ENCODE measurements at places on chromosomes 3 and 15.

DNA sequence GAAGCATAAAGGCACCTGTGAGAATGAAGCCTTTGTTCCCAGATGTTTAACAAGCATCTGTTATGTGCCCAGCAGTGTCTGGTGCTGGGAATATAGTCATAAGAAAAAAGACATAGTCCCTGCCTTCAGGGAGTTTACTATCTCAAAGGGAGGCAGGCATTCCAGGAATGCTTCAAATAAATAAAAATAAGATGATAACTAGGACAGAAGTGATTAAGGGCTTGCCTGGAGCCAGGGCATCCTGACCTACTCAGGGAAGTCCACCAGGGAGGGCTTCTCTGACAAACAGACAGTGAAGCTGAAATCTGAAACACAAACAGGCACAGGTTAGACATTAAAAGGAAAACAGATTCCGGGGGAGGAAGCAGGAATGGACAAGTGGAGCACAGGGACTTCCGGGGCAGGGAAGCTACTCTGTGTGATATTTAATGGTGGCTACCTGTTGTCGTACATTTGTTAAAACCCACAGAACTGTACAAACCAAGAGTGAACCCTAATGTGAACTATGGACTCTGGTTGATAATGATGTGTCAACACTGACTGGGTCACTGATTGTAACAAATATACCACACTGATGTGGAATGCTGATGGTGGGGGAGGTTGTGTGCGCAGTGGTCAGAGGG lies 53.3 kb downstream of the ITGB5 start:
- no peak for DNase-seq

GRCh38 chr3:4508048-4508981 lies 15.2 kb downstream of the ITPR1 start:
- peak; percentile 49 for DNase-seq

- DNase-seq = no peak
Observed at GRCh38 chr15:47412136-47412535, 305.2 kb upstream of the SEMA6D start.

DNA sequence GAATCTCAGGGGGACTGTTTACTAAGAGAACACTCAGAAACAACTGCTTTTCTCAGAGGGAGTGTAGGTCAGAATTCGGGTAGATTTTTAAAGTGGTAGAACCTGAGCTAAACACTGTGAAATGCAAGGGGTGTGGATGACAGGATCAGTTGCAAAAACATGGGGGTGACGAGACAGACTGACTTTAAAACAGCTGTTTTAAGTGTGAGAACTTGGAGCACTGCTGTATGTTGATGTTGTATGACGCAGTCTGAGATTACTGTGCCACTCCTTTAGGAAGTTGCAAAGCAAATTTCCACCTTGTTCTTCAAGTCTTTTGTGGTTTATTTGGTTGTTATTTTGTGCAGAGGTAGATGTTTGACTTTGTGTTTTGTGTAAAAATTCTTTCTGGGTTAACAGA lies 36.8 kb upstream of the DIPK2A start:
- no peak for DNase-seq

GRCh38 chr3:62065985-62066693 lies 307.2 kb downstream of the FEZF2 start:
- peak; percentile 33 for DNase-seq

DNA sequence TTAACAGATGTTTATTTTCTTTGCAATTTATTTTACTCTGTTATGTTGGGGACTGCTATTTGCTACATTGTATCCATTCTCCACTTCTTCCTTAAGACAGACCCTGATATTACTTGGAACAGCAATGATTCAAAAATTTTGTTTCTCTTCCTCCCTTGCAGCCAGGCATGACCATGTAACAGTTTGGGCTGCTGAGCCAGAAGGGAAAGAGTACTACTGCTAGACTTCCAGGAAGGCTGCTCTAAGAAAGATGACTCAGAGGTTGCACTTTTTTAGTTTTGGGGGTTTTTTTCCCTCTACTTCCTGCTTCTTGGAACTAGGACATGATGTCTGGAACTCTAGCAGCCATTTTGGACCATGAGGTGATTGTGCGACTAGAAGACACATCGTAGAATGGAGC lies 10.3 kb downstream of the PRR20G start:
- no peak for DNase-seq

DNA sequence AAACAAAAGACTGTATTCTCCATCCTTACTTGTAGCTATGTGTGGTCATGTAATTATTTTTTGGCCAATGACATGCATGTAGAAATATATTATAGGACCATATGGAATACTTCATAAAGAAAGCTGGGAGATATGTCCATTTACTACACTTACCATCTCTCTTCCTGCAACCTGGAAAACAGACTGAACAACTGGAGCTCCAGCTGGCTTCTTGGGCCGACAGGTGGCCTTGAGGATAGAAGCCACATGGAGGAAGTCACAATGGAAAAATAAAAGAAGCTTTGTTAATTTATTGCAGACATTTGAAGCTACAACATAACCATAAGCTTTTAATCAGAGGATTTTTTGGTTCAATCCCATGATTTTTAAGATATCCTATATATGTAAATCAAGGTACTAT lies 167.9 kb upstream of the CBLB start:
- no peak for DNase-seq

DNA sequence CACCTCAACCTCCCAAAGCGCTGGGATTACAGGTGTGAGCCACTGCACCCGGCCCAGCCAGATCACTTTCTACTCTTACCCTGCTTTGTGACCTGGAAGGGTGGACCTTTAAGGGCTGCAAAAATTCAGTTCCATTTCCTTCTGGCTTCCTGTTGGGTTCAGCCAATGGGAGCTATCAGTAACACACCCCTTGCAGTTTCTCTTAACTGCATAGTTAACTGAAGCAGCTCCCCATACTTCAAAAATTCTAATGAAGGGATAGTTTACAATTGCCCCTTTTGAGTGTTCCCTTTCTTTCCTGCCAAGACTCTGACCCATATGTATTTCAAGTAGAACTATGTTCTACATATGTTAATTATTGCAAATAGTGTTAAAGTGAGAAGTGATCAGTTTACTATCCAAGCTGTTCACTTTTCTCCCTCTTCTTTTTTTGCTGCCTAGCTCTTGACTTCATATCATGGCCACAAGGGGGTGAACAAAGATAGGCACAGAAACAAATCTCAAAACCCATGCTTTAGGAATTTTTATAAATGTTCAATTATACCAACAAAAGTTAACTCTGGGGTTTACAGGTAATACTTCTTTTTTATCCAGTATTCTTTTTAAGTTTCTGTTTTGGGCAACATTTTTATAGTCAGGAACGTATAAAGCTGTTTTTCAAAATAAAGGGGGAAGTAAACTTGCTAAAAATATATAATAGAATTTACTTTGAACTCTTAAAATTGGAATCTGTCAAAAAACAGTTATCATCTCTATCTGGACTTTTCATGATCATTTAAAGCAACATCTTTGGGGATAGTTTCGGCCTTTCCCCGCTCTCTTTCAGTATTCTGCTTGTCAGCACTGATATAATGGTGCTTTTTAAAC lies 8.1 kb downstream of the PGBD4 start:
- DNase-seq = peak; percentile 28

- DNase-seq = no peak
Observed at GRCh38 chr15:91609966-91610365, 243.5 kb upstream of the SLCO3A1 start.

- DNase-seq = no peak
Observed at GRCh38 chr3:120798346-120798745, 55.8 kb downstream of the GTF2E1 start.

DNA sequence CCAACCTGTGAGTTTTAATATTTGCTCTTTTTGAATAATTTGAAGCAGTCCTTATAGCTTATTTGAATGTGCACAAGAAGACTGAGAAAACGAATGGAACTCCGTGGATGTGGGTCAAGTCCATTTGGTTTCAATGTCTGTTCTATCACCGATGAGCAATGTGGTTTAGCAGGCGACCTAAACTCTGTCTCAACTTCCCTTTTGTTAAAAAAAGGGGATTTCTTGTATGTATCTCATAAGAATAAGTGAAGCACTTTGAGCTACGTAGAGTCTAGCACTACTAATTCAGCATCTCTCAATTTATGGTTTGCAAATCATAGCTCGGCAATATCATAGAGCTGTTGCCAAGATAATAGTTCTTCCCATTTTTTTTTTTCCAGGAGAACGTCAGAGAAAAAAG lies 4.6 kb upstream of the SKIL start:
- DNase-seq = no peak

DNA sequence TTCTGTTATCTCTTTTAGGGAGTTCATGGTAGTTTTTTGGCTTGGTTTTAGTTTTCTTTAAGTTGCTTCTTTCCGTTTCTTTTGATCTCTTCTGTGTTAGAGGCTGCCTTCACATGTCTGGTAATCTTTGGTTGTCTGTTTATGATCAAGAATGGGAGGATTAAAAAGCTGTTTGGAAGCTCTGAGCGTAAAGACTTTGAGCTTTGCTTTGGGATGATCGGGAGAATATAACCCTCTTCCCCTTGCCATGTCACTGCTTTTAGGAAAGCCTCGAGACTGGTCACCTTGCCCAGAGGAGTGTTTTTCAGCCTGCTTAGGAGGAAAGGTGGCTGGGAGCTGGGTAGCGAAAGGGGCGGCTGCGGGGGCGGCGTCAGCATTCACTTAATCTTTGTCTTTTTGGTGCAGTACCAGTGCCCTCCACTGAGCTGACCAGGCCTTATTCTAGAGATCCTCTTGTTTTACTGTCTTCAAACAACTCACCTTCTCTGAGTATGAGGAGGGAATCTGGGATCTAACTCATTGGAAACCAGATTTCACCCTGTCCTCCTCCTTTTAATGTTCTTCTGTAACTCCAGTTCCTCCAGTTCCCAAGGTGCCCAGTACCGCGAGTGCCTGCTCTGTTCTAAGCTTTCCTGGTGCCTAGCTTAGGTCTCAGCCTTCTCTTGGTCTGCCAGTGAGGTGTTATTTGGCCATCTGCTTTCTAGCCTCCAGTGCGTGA lies 15.5 kb downstream of the TATDN2 start:
- no peak for DNase-seq

DNA sequence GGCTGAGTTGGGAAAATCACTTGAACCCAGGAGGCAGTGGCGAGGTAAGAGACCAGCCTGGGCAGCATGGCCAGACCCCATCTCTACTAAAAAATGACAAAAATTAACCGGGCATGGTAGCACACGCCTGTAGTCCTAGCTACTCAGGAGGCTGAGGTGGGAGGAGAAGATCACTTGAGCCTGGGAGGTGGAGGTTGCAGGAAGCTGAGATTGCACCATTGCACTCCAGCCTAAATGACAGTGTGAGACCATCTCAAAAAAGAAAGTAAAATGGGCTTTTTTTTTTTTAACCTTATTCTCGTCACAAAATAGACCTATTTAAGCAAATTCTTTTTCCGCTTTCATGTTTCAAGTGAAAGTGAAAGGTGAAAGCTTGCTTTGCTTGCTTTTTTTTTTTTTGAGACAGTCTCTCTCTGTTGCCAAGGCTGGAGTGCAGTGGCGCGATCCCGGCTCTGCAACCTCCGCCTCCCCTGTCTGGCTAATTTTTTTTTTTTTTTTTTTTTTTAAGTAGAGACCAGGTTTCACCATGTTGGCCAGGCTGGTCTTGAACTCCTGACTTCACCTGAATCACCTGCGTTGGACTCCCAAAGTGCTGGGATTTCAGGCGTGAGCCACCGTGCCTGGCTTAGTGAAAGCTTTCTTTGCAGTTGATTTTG lies 3.6 kb downstream of the PDIA3 start:
- no peak for DNase-seq

- no peak for DNase-seq
Observed at GRCh38 chr15:81297603-81298575, 26.1 kb downstream of the STARD5 start.

GRCh38 chr3:123444023-123444422 lies 4.9 kb downstream of the ADCY5 start:
- DNase-seq = peak; percentile 97

DNA sequence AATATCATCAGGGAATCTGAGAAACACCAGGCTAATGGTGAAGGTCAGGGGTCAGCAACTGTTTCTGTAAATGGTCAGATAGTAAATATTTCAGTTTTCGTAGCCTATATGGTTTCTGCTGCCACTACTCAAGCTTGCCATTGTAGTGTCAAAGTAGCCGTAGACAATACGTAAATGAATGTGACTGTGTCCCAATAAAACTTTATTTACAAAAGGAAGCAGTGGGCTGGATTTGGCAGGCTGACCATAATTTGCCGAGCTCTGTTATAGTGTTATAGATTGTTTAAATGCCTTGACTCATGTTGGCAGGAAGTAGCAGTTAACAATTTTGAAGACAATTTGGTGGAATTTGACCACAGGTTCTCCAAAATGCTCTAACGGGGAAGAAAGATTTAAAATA lies 548.2 kb downstream of the FOXP1 start:
- DNase-seq = no peak

- peak; percentile 47 for DNase-seq
Observed at GRCh38 chr3:13884851-13885703, 5.2 kb upstream of the WNT7A start.

GRCh38 chr3:89180334-89180733 lies 72.9 kb downstream of the EPHA3 start:
- DNase-seq = no peak

DNA sequence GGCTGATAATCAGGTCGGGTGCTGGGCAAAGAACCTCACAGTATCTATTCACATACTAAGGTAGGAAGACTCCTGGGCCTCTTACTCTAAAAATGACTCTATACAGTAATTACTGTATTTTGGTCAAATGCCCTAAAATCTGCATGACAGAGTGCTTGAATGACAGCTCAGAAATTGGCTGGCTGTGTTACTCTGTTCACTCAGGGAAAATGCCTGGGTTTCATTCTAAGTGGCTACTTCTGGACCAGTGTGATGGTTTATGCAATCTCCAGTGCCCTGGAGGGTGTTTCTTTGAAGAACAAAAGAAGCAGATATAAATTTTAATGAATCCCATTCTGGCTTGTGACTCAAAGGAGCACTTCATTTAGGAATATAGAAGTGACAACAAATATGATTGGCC lies 2.2 kb downstream of the GABRR3 start:
- no peak for DNase-seq

GRCh38 chr15:38115121-38115520 lies 137.5 kb upstream of the SPRED1 start:
- no peak for DNase-seq

GRCh38 chr15:100713163-100713867 lies 110.9 kb downstream of the ASB7 start:
- DNase-seq = no peak

DNA sequence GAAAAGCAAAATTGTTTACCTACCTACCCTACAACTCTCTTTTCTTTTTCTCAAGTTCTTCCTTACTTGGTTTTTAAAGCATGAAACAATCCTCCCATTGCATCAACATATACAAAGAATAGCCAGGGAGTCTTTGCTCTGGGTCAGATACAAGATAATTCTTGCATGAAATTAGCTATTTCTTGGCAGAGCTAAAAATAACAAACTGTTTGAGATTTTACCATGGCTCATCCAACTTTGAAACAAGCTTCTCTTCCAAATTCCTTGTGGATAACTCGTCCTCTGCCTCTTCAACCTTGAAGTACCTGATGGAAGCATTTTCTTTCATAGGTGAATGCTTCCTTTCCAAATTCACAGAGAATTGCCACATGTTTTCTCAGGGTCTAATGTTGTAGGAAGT lies 9.2 kb upstream of the CBLB start:
- no peak for DNase-seq

DNA sequence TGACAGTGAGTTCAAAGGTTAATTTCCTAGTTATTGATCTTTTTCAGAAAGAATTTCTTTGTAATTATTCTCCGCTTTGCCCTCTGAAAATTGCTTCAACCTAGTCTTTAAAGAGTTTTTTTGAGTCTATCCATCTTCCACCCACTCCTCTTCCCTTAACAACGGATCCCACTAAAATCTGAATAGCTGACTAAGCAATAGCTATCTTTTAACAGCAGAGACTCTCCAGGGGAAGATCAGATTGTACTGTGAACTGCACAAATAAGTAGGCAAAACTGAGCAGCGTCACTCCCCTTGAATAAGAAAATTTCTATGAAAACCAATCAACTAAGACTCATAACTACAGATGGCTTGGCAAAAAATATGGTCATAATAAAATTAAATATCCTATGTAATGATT lies 127.9 kb downstream of the TUSC7 start:
- no peak for DNase-seq

Measured in spinal cord (tissue), 10 donors.